Stimulated activated CD8-positive, alpha-beta memory T cell treated with anti-CD3 and anti-CD28 coated beads, Interleukin-15, amount 100 ng/mL, for 48 hours (primary cell): ENCODE measurements at places on chromosomes 1 and 21.

GRCh38 chr1:116794804-116795481, 40.7 kb downstream of the CD2 start:
- DNase-seq = no peak

DNA sequence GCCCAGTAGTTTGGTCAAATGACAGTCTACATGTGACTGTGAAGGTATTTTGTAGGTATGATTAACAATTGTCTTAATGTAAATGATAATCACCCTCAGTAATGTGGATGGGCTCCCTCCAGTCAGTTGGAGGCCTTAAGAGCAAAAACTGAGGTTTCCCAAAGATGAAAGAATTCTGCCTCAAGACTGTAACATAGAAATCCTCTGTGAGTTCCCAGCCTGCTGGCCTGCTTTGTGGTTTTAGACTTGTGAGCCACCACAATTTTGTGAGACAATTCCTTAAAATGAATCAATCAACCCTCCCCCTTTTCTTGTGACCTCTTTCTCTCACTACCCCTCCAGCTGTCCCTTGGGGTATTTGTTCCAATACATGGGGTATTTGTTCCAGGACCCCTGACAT, 226.4 kb upstream of the DPYD start:
- no peak for DNase-seq

- no peak for DNase-seq
These were observed 19.6 kb downstream of the KCNAB2 start for GRCh38 chr1:6065093-6065858.

DNA sequence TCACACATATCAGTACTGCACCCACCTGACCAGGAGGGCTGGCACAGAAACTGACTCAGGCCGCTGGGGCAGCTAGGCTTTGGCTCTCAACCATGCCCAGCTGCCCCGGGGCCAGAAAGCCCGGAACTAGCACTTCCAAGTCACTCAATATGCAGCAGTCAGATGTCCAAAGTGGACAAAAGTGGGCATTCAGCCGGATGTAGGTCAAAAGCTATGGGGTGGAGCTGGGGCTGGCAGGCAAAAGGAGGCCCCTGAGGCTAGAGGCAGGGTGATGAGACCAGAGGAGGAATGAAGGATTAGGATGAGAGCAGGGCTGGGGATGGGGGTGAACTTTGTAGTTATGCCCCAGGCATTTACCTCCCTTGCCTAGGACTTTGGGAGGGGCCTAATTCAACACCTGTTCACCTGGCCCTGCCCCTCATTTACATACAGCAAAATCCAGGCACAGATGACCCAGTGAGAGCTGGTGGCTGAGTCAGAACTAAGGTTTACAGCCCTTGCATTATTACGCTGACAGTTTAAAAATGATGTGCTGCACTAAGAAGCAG, 30.7 kb upstream of the EDN2 start:
- no peak for DNase-seq

DNA sequence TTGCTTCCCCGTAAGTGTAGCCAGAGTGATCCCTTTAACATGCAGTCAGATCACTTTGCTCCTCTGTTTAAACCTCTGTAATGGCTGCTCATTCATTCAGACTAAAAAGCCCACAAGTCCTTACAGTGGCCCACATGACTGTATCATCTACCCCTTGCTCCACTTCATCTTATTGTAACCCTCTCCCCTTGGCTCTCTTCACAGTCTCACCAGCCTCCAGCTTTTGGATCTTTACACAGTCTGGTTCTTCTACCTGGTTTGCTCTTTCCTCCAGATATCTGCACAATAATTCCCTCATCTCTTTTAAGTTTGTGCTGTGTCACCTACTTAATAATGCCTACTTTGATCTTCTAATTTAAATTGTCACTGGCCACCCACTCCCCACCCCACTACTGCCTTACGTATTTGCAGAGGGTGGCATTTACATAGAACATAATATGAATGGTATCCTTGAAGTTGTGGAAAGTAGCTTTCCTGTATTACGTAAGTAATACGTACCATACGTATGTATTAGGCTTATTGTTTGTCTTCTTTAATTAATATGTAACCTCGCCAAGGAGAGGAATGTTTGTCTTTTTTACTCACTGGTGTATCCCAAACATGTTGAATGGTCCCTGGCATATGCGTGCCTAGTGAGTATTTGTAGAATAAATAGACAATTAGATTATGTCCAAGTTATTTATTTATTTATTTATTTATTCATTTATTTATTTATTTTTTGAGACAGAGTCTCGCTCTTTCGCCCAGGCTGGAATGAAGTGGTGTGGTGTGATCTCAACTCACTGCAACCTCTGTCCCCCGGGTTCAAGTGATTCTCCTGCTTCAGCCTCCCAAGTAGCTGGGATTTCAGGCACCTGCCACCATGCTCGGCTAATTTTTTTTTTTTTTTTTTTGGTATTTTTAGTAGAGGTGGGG, 48.6 kb downstream of the TSNAX start:
- no peak for DNase-seq

GRCh38 chr1:58811303-58811702, 27.5 kb upstream of the JUN start:
- no peak for DNase-seq

DNA sequence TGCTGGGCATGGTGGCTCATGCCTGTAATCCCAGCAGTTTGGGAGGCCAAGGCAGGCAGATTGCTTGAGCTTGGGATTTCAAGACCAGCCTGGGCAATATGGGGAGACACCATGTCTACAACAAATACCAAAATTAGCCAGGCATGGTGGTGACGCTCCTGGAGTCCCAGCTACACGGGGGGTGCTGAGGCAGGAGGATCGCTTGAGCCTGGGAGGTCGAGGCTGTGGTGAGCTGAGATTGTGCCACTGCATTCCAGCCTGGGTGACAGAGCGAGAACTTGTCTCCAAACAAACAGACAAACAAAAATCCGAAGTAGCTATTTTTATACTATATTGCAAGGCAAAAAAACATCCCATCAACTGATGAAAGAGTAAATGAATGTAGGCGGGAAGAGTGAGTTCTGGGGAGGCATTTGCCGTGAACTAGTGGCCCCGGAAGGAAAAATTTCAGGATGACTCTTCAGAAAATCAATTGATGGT, 40.6 kb downstream of the NCMAP start:
- no peak for DNase-seq

DNA sequence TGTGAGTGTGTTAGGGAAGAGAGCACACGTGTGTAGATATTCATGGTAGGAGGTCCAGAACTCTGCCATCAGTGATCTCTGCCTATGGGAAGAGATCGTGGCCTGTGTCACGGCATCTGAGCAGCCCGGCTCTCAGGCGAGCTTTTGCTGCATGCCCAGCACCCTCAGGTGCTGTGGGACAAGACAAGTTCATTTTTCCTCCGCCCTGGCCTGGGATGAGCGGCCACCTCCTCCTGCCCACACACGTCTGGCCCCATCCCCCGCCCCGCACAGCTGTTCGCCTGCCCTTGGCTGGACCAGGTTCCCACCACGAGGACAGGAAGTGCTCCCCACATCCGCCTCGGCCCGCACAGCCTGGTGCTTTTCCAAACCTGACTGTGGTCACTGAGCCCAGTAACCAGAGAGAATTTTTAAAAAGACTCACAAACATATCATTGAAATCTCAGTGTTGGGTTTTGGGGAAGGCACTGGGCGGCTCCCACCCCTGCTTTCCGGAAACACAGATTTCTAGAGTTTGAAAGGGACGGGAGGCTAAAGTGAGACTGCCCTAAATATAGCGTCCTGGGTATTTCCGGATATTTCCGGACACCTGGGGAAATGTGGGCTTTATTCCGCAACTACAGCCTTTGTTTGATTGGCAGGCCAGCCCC, 18.0 kb downstream of the BMP8A start:
- no peak for DNase-seq
